ENCODE measurements at places on chromosomes 6 and 20.
A peak's percentile ranks its signal among the peaks of the same experiment; 100 is the strongest.

GRCh38 chr6:15520626-15521203, 142.1 kb downstream of the DTNBP1 start:
- DNase-seq = no peak

- DNase-seq = peak; percentile 10
Measured at GRCh38 chr6:142943711-142944123, 1.3 kb downstream of the HIVEP2 start.

DNA sequence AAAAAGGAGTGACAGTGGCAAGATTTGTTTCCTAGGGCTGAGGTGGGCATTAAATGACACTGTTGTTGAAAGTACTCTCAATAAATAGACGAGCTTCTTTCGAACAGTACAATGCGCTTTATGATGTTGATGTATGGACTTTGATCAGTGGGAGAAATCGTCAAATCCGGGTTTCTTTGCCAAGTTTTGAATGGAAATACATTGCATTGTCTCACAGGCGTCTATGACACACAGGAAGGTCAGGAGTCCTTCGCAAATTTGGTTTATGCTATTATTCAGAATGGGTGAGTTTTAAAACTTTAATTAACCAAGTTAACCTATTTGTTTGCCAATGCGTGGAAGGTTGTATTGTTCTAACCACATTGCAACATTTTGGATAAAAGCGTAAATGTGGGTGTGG, 547.3 kb upstream of the SLC35B3 start:
- DNase-seq = no peak

GRCh38 chr20:54502179-54502578, 26.8 kb downstream of the DOK5 start:
- DNase-seq = no peak

GRCh38 chr6:12148841-12149240, 136.7 kb downstream of the HIVEP1 start:
- no peak for DNase-seq

DNA sequence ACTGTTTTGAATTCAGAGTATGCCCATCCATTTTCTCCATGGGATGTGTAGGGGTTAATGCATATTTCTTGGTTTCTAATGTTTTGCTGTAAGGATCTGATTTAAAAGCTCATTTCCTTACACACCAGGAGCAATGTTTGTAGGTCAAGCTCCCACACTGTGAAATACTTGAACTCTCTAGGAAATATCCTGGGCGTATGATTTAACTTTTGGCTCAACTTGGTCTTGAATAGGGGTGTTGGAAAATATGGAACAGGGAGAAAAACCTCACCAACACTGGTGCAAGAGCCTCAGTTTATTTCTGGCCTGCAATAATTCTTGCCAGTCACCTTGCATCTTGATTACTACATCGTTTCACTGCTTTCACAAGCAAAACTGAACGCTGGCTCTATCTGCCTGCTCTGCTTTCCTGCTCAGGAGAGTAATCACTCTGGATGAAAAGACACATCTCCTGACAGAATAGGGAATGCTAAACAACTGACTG, 25.1 kb upstream of the RFPL4B start:
- no peak for DNase-seq

DNA sequence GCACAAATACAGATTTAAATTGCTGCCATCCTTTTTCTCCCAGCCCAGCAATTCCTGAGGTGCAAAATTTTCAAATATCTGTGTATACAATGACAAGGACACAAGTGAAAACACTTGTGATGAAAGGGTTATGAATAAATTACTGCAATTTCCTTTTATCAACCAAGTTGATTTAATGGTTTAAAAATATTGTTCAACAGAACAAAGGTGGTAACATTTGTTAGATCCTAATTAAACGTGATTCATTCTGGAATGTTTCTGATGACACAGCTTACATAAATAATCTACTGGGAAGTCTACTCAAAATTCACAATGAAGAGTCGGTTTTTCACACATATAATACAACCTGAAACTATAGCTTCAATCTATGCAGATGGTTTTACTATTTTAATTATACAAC, 17.1 kb downstream of the B4GALT5 start:
- DNase-seq = no peak

DNA sequence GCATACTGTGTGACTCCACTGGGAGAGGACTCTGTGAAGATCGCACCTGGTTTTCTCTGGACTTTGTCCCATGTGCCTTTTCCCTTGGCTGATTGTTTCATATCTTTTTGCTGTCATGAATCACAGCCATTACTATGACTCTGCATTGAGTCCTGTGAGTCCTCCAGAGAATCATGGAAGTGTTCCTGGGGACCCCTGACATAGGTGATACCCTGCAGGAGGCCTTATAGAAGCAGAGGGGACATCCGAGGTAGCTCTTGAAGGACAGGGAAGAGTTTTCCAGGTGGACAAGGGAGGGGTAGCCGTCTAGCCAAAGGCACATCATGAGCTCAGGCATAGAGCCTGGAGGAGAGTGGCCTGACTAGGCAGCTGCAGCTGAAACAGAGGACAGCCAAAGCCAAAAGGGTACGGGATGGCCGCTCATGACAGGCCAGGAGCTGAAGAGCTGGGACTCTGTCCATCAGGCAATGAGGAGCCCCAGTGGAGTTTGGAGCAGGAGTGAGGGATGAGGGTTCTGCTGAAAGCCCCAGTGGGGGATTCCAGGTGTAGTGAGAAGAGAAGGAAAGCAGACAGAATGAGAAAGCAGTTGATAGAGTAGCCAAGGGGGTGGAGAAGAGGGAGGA, 86.6 kb upstream of the TOX2 start:
- DNase-seq = no peak

DNA sequence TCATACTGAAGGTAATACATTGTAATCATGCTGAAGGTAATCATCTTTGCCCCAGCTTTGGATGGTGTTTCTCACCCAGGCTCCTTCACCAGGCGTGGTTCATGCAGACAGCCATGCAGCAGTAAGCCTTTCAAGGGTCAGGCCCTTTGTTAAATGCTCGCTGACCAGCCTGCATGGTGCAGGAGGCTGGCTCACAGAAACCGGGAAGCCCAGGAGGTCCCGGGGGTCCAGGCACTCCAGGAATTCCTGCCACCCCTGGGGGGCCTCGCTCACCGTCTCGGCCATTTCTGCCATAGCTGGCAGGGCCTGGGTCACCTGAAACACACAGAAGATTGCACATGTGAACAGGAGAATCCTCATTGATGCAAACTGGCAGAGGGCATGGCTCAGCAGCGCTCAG, 86.1 kb downstream of the COL9A1 start:
- no peak for DNase-seq

- no peak for DNase-seq
Measured at GRCh38 chr20:37673444-37673843, 20.4 kb upstream of the CTNNBL1 start.

DNA sequence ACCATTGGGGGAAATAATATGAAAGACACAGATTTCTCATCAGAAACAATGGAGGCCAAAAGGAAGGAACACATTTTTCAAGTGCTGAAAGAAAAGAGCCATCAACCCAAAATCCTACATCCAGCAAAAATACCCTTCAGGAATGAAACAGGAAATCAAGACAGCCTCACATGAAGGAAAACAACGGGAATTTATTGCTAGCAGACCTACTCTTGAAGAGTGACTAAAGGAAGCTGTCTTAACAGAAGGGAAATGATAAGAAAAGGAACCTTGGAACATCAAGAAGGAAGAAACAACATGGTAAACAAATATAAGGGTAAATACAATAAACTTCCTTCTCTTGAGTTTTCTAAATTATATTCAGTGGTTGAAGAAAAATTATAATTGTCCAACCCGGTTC, 44.2 kb downstream of the RNF24 start:
- DNase-seq = no peak

- DNase-seq = no peak
Measured at GRCh38 chr6:125524356-125524755, 222.6 kb upstream of the HDDC2 start.

GRCh38 chr6:23097566-23097965, 528.2 kb downstream of the HDGFL1 start:
- DNase-seq = no peak

GRCh38 chr6:162481938-162482337, 245.6 kb downstream of the PRKN start:
- no peak for DNase-seq

GRCh38 chr6:20444786-20445271, 43.1 kb downstream of the E2F3 start:
- peak; percentile 28 for DNase-seq

GRCh38 chr6:129583866-129584265, 126.1 kb downstream of the ARHGAP18 start:
- DNase-seq = no peak

DNA sequence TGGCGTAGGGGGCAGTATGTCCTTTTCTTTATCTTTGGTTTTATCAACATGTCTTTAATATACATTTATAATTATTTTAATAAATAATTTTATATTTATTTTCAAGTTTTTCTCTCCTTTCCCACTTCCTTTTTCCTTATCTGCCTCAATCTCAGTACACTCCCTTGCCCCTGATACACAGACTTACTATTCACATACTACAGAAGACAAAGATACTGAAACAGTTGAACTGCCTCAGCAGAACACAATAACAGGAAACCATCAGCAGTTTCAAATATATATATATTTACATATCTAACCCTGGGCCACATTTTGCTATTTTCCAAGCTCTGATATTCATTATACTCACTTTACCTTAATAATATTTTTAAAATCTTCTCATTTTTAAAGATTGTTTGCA, 19.8 kb downstream of the IBTK start:
- no peak for DNase-seq

DNA sequence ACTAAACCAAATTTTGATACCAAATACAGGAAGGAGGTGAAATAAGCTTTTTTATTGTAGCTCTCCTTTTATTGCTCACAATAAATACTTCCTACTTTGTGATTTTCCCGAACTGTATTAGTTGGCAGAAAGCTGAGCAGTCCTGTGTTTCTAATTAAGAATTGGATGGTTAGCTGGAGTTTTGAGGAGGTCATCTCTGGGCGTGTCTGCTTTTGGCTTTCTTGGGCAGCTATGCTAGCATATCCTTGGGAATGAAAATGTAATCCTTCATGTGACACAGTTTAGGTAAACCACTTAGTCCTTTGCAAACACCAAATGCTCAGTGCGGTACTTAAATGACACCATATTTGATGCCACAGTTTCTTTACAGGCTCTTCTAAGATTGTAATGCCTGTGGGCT, 67.5 kb downstream of the MTHFD1L start:
- DNase-seq = peak; percentile 83

GRCh38 chr6:20479060-20479459, 55.2 kb upstream of the CDKAL1 start:
- no peak for DNase-seq

DNA sequence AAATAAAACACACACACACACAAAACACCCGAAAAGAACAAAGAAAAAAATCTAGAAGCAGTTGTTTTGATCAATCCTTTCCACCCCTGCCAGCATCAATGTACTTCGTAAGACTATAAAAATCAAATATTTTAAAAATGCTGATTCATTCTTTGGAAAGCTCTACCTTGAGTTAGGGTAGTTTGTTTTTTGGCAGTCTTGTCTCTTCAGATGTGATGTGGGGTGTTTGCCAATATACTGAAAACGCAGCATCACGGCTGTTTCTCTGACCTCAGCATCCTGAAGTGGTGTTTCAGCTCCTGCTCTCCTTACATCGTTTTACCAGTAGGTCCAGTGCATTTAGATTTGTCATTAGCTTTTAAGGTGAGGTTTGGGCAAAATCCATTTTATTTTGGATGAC, 526.0 kb downstream of the UTRN start:
- DNase-seq = no peak

DNA sequence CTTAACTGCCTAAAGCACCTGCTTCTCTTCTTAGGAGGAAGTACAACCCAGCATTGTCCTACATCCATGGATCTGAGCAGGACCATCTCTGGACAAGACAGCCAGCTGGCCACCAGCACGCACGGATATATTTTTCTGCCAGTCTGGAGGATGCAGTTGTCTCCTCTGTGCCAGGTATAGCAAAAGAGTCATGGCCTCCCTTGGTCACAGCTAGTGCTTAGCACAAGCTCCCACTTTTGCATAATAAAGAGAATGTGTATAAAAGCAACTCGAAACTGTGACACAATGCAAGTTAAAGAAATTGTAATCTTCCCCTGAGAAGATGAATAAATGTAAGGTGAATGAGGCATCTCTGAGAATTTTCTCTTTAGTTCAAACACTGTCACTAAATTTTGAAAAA, 267.8 kb upstream of the MANEA start:
- DNase-seq = no peak

DNA sequence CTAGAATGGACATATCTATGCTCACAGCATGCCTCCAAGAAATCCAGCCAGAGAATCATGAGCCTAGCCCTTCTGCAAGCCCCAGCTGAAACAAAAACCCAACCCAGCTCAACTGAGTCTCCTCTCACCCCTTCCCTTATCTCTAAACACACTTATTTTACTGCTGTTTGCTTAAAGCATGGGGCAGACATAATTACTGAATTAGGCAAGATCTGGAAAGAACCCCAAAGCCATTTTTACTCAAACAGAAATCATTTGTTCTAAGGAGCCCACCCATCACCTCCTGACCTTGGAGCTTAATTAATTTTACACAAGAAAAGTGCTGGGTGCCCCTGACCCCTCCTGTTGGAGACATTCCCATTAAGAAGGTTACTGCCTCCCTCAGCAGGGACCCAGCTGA, 291.6 kb downstream of the MAFB start:
- DNase-seq = no peak

- DNase-seq = no peak
Measured at GRCh38 chr20:41969656-41970055, 351.5 kb upstream of the CHD6 start.

DNA sequence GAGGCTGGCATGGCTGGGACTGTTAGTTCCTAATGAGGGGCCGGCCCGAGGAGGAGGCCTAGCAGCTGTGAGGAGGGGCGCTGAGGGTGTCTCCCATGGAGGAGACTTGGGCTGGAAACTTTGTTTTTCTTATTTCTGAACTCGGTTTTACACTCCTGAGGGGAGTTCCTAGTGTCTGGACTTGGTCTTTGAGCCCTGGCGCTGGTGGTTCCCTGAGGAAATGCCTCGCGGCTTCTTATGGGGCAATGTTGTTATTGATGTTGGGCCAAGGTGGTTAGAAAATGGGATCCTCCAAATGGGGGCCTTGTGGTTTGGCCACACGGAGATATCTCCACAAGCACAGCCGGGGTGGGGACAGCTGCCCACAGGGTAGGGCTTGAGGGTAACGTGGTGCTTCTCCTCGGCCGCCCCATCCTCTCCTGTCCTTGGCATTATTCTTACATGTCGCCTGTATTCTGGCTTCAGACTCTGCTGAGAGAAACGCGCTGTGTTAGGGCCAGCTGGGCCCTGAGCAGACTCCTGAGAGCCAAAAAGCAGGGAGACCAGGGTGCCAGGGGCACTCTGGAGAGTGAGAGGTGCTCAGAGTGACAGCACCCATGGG, 136.9 kb downstream of the FOXO3 start:
- DNase-seq = no peak

- DNase-seq = no peak
Measured at GRCh38 chr20:22402550-22402949, 181.8 kb downstream of the FOXA2 start.

GRCh38 chr6:157013649-157014304, 236.6 kb downstream of the ARID1B start:
- no peak for DNase-seq

- no peak for DNase-seq
Measured at GRCh38 chr20:62030834-62031434, 34.7 kb downstream of the TAF4 start.

Measured in AG08395 (cell line).